ENCODE measurements at places on chromosomes 3 and 15.

GRCh38 chr3:111143-112069 is 85.2 kb upstream of the CHL1 start:
- no peak for DNase-seq

- DNase-seq = no peak
These were observed 308.1 kb upstream of the ATP10A start for GRCh38 chr15:26171266-26171665.

DNA sequence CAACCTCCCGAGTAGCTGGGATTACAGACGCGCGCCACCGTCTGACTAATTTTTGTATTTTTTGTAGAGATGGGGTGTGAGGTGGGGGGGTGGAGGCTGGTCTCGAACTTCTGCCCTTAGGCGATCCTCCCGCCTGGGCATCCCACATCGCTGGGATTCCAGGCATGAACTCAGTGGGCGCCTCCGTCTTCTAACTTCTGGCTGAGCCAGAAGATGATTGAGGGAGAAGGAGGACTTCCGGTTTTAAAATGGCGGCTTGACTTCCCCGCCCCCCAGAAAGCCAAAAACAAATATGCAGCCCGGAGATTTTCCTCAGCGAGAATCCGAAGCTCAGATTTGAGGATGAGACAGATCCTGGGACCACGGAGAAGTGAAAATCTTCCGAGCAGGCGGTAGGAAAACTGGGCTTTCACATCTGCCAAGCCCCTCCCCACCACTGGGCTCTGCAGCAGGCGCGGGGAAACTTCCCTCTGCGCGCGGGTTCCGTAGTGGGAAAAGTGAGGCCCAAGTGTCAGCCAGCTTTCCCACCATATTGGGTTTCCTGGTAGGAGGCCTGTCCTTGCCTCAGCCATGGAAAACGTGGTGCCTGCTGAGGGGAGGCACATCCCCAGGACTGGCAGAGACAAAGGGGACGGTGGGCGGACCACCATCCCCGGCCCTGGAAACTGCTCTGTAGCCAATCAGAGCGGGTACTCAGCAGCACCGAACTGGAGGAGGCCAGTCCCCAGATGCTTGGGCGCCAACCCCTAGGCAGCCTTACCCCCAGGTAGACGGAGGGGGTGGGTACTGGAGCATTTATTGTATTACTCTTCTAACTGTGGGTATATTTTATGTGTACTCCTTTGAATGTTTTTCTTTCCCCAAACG is 17.3 kb downstream of the CHST14 start:
- no peak for DNase-seq

GRCh38 chr3:23740517-23740965 is 65.2 kb upstream of the UBE2E1 start:
- peak; percentile 60 for DNase-seq

DNA sequence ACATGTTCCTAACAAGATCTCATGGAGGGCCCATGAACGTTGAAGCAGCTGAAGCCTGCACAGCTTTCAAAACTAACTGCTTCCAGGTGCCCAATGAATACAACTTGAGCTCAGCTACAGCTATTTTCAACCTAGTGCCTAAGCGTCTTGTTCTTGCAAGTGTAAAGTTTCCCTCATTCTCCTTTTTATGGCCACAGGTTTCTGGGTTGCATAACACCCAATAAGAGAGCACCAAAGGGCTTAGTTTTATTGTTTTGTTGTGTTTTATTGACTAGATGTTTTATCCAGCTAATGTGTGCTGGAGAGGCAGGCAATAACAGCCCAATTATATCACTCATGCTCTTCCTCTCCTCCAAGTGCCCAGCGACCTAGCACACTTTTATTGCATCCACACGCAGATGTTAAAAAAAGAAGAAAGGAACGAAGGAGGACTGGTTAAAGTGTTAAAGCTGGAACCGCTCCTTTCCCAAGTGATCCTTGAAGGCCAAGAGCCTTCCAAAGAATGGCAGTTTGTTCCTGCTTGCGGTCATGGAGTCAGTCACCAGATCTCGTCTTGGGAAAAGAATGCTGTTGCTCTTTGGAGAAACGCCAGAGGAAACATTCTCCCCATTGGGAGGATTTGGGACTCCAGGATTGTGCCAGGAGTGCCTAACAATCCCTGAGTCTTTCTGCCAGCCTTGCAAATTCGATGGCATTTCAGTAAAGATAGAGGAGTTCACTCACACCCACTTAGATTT is 156.9 kb downstream of the MEX3B start:
- no peak for DNase-seq

- DNase-seq = no peak
These were observed 84.2 kb upstream of the SLC4A7 start for GRCh38 chr3:27568393-27568792.

GRCh38 chr3:56260262-56260661 is 208.0 kb downstream of the ERC2 start:
- no peak for DNase-seq

- no peak for DNase-seq
These were observed 120.5 kb upstream of the LMCD1 start for GRCh38 chr3:8380904-8381704.

Data from glomerular endothelial cell (primary cell).